ENCODE measurements at places on chromosomes 5 and 9.
A peak's percentile ranks its signal among the peaks of the same experiment; 100 is the strongest.

GRCh38 chr5:125461641-125462072, 715.2 kb upstream of the ZNF608 start:
- no peak for DNase-seq

DNA sequence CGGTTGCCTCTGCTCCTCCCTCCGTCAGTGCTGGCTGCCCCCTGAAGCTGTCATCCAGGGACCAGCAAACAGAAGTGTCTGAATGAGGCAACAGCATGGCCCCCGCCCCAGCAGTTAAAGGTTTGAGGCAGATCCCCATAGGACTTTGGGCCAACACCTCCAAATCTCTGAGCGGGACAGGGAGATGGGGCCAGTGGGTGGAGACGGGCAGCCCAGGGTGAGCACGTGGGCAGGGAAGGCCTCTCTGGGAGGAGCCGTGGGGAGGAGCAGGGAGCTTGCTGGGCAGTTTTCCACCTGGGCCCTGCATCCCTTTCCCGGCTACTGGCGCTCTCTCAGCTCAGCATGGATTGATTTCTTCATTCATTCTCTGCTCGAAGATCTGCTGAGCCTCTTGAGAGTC, 39.1 kb upstream of the NOTCH1 start:
- DNase-seq: peak; percentile 43

DNA sequence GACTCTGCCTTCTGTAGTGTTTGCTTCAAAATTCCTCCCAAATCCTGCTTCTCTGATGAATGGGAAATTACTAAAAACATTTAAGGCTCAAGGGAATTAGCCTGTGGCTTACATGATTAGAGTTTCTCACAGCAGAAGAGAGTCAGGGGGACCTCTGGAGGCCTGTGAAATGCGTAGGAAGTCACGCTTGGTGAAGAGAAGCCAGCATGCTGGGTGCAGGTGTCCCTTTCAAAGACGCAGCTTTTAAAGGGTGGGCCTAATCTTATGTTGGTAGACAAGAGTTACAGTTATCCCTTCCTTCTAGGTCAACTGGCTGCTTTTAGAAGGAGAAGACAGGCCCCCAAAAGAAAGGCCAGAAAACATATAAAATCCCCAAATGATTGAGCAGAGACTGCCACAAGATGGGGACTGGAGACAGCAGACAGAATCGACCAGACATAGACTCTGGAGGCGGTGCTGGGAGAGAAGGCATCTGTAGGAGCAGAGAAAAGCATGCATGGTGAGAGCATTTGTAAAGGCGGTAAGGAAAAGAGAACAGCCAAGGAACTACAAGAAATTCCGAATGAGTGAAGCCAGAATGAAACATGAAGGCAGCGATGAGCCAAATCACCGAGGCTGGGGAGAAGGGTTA, 42.3 kb downstream of the B4GALT1 start:
- no peak for DNase-seq

DNA sequence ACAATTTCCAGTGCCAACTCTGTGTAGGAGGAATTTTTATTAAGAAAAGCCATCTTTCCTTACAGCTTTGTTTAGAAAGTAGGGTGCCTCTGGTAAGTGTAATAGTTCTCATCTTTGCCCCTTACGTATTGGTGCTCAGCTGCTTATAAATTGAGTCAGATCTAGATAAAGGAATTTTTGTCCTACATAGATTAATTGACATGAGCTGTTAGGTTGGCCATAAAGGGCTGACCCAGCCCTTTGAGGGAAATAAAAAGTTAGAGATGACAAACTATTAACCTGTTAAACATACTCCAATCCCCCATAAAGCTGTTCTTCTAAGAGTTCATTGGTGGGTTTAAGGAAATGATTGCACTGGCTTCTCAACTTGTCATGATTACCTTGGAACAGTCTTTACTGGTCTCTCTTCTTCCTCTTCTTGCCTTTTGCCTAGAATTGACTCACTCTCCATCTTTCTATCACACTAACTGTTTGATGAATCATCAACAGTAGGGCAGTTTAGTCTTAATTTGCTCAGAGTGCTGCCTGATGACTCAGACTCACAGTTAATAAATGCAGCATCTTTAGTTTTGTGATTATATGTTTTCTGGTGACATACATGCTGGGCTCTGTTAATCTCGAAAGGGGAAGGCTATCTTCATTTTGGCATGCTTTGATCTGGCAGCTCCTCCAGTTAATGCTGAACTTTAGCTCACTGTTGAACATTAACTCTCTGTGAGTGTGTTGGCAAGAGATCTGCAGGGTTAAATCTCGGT, 51.7 kb downstream of the ARHGAP26 start:
- no peak for DNase-seq

- no peak for DNase-seq
These were observed 13.6 kb upstream of the ERAP1 start for GRCh38 chr5:96821260-96821916.

DNA sequence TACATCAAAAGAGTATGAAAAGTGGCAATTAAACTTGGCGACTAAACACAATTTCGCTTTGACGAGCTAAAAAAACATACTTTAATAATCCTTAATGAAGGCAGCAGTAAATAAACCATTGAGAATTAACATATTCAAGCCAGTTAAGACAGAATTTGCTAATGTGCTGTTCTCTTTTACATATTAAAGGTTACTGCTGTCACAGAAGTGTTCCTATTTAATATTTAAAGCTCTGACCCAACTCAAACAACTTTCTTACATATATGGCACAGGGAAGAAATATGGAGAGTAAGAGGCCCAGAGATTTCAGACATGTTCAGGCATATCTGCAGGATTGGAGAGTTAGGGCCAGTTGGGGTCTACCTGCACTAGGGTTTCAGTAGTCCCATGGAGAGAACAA, 16.7 kb upstream of the DENND4C start:
- DNase-seq: no peak

DNA sequence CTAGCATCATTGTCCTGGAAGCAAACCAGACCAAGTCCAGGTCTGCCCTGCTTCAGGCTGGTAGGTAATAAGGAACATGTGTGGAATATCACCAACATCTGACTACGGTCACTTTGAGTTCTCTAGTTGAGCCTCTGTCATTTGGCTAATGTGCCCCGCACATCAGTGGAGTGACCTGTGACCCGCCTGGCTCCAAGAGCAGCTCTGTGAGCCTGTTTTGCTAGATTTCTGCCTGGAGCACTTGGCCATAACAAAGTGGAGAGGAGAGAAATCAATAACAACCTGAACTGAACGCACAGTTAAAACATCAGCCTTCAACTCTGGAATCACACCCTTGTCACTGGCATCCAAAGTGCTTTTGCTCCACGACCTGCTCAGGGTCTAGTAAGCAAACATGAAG, 115.7 kb downstream of the PPP2R2B start:
- DNase-seq: no peak

DNA sequence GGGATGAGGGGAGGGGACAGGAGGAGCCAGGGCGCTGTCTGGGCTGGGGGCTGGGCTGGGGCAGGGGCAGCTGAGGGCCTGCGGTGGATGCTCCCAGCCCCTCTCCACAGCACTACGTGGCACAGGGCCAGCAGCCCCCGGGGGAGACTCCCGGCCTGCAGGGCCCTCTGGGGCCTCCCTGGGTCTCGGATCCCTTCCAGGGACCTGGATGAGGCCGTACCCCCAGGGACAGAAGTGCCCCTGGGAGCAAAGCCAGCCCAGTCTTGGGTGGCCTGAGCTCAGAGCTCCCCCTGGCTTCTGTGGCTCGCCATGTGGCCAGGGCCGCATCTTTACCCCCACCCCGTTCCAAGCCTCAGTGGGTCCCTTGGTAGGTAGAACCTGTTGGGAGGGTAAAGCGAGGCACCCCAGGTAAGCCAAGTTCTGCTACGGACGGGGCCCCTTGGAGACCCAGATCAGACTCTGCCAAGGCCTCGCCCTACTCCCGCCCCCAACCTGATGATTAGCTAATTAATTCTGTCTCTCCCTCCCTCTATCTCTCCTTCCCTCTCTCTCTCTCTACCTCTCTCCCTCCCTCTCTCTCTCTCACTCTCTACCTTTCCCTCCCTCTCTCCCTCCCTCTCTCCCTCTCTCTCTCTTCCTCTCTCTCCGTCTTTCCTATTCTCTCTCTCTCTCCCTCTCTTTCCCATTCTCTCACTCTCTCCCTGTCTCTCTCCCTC, 24.3 kb downstream of the KCNT1 start:
- no peak for DNase-seq

- no peak for DNase-seq
These were observed 86.7 kb upstream of the TAS2R1 start for GRCh38 chr5:9716838-9717281.

DNA sequence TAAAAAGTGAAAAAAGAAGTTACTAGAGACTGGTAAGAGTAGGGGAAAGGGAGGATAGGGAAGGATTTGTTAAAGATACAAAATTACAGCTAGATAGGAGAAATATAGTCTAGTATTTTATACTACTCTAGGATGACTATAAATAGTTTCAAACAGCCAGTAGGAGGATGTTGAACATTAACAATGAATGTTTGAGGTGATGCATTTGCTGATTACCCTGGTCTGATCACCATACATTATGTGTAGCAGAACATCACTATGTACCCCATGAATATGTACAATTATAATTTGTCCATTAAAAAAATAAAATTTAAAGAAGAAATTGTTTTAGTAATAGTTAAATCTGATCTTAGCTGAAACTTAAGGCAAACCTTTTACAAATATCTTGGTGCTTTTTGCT, 302.6 kb downstream of the ARHGAP26 start:
- no peak for DNase-seq

GRCh38 chr5:58731641-58732040, 148.8 kb downstream of the RAB3C start:
- no peak for DNase-seq

GRCh38 chr5:32406650-32407049, 37.9 kb downstream of the ZFR start:
- DNase-seq: no peak
